ENCODE measurements at places on chromosomes 2 and 18.

GRCh38 chr2:217157581-217157980, 297.7 kb upstream of the TNP1 start:
- no peak for DNase-seq

- DNase-seq: no peak
These were observed 106.9 kb upstream of the CD302 start for GRCh38 chr2:159904959-159905305.

GRCh38 chr2:174166261-174166660, 82.1 kb downstream of the OLA1 start:
- DNase-seq: peak; percentile 44

GRCh38 chr2:105866216-105867185, 121.8 kb downstream of the NCK2 start:
- DNase-seq: peak; percentile 52

GRCh38 chr18:22544626-22545025, 126.9 kb upstream of the CTAGE1 start:
- no peak for DNase-seq

DNA sequence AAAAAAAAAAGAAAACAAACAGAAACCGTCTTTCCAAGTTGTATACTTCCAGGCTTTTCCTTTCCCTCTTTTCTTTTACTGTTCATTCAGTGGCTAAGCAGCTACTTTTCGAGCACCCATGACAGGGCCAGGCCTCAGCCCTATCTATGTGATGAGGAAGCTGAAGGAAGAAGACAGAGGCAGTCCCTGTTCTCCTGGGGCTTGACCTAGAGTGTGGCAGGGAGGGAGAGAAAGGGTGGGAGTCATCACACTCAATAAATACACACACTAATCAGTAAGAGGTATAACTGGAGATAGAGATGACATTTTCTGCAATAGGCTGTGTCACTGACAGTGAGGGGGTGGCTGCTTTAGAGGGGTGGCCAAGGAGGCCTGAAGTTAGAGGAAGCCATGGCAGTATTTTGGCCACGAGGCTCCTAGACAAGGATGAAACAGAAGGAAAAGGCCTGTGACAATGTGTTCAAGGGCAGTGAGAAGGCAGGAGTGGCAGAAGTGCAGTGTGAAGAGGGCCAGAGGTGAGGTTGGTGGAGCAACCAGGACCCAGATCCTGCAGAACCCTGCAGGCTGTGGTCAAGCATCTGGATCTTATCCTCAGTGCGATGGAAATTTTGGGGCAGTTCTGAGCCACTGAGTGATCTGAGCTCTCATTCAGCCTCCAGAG, 131.8 kb upstream of the TTC39C start:
- DNase-seq: no peak

DNA sequence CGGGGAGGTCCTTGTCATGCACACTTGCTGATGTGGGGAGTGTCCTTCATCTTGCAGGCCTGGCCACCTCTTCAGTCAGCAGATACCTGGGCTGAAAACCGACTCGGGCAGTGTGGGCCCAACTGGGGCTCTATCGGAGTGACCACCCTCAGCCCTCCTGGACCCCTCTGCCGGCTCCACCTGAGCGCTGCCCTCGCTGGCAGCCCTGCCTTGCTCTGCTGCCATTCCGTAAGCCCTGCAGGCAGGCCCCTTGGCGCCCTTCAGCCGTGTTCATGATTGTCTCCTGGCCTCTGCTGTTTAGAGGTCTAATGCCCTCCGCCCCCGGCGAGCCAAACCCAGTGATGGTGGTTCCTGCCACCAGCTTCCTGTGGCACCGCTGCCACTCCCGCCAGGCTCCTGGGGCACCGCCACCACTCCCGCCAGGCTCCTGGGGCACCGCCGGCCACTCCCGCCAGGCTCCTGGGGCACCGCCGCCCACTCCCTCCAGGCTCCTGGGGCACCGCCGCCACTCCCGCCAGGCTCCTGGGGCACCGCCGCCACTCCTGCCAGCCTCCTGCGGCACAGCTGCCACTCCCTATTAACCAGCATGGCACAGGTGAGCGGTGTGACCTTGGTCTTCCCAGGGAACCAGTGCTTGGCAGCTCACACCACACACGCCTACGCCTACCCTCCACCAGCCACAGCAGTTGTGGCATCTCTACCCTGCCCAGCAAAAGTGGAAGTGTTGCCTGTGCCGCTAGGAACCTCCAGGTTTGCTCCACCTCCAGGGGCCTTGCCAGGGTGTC, 15.9 kb downstream of the CAPN10 start:
- DNase-seq: no peak

DNA sequence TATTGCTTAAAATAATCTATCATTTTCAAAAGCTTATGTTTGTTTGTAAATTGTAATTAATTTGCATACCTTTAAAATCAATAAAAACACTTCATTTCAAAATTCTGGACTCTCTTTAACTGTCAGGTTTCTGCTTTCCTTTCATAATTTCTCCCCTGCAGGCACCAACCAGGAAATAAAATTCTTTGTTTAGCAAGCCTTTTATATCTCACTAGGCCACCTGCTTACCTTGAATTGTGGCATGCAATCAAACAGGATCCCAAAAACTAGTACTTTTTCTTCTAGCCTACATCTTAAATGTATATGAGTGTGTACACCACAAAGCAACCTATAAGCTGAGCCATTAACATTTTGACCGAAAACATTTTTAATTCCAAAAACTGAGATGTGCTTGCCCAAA, 233.1 kb downstream of the NR4A2 start:
- no peak for DNase-seq

- no peak for DNase-seq
These were observed 51.4 kb downstream of the EML4 start for GRCh38 chr2:42220566-42220965.

Data from kidney glomerular epithelial cell (primary cell).